Heart left ventricle (tissue), 16 donors: ENCODE measurements at places on chromosomes 5 and 9. TPM values are rescaled to one million over a fixed set of nuclear protein-coding genes. Genes with fewer than 3 reads are reported as not detected.

PCDHA6 gene
- total RNA-seq = 0.34 TPM

ARHGEF28 gene
- total RNA-seq = 1.6 TPM

TCF7 gene
- 1.2 TPM for total RNA-seq

GAPT gene
- 0.09 TPM for total RNA-seq

CORO2A gene
- 0.09 TPM for total RNA-seq

CCDC152 gene
- total RNA-seq = 1.5 TPM

KIF4B gene
- not detected for total RNA-seq

ADAMTS6 gene
- 3.5 TPM for total RNA-seq

PCDHGB4 gene
- 7.3 TPM for total RNA-seq

MORN5 gene
- not detected for total RNA-seq

FRMD3 gene
- 104 TPM for total RNA-seq

RECK gene
- 4.9 TPM for total RNA-seq

MAMDC2 gene
- 4.1 TPM for total RNA-seq

COL15A1 gene
- 63.4 TPM for total RNA-seq

GABRA1 gene
- total RNA-seq = not detected

SPAG8 gene
- 4.0 TPM for total RNA-seq

ANKRD18A gene
- 1.5 TPM for total RNA-seq

ELOVL7 gene
- total RNA-seq = 1.4 TPM

CCL28 gene
- total RNA-seq = not detected

UNC13B gene
- total RNA-seq = 20.8 TPM

CACNA1B gene
- 0.25 TPM for total RNA-seq

CCNB1 gene
- 5.1 TPM for total RNA-seq

SLF1 gene
- total RNA-seq = 4.5 TPM

SGCD gene
- total RNA-seq = 120 TPM

HTR1A gene
- not detected for total RNA-seq

UQCRQ gene
- total RNA-seq = 539 TPM

ELAVL2 gene
- not detected for total RNA-seq

CCL27 gene
- not detected for total RNA-seq

C5orf52 gene
- not detected for total RNA-seq

HMGCR gene
- 8.9 TPM for total RNA-seq

CDKN2B gene
- total RNA-seq = 1.1 TPM

EPB41L4A gene
- 10.2 TPM for total RNA-seq

HDHD3 gene
- total RNA-seq = 17.0 TPM

WDR38 gene
- not detected for total RNA-seq

FBN2 gene
- 14.8 TPM for total RNA-seq

DAB2 gene
- 23.5 TPM for total RNA-seq

FCN2 gene
- not detected for total RNA-seq

SLC6A18 gene
- total RNA-seq = not detected

FOXD4 gene
- total RNA-seq = 0.15 TPM

PCDHA9 gene
- total RNA-seq = 0.15 TPM

SPINK13 gene
- total RNA-seq = not detected

MAPK9 gene
- 41.5 TPM for total RNA-seq

LRRC70 gene
- 1.6 TPM for total RNA-seq

BARHL1 gene
- not detected for total RNA-seq
